ENCODE measurements at places on chromosomes 6 and 20.

DNA sequence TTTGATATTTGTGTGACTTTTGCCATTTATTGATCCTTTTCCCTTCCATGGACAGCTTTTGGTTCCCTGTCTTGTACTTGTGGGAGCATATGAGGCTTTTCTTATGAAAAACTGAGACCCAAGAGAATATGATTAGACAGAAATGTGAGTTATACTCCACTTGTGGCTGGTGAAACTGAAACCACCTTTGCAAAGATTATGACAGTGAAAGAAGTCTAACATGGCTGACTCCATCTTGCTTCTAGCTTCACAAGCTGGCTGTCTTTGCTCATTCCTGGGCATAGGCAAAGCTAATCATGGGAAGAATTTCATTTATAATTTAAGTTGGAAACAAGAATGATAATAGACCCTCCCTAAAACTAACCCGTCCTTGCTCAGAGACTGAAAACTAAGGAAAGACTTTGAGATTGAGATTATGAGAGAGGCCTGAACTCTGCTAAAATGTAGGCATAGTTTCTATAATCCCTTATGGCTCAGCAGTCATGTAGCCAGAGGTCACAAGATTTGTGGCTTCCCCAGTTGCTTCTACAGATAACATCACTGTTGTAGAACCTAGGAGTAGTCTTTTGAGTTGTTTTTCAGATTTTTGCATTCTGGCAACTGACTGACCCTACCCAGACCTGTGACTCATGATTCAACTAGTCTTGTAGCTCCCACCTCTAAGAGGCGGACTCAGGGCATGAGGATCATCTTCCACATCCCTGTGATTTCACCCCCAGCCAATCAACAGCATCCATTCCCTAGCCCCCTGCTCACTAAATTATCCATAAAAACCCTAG, 50.9 kb upstream of the CD2AP start:
- no peak for DNase-seq

- DNase-seq = no peak
These were observed 39.8 kb upstream of the SLCO4A1 start for GRCh38 chr20:62602550-62602949.

GRCh38 chr6:157223021-157223430, 100.3 kb downstream of the TMEM242 start:
- DNase-seq = no peak

DNA sequence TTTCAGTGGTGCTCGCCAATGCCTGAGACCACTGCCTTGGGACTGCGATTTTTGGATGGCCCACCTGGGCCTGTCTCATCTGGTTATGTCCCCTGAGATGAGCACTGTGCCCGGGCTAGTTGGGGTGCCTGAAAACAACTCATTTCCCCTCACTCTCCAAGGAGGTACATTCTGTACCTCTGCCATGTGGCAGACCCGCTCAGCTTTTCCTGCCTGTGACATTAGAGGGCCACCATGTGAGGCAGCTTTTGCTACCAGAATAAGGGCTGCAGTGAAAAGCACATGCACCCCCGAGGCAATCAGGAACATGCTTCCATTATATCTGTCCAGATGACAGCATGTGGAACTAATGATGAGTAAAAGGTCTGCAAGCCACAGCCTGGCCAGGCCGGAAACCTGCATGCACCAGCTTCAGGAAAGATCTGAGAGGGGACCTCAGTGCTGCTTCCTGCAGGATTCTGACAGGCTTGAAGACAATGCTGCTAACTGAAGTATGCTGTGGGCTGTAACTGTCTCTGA, 11.3 kb upstream of the SRSF6 start:
- DNase-seq = no peak

- DNase-seq = no peak
These were observed 666.6 kb upstream of the CITED2 start for GRCh38 chr6:140041056-140041455.

DNA sequence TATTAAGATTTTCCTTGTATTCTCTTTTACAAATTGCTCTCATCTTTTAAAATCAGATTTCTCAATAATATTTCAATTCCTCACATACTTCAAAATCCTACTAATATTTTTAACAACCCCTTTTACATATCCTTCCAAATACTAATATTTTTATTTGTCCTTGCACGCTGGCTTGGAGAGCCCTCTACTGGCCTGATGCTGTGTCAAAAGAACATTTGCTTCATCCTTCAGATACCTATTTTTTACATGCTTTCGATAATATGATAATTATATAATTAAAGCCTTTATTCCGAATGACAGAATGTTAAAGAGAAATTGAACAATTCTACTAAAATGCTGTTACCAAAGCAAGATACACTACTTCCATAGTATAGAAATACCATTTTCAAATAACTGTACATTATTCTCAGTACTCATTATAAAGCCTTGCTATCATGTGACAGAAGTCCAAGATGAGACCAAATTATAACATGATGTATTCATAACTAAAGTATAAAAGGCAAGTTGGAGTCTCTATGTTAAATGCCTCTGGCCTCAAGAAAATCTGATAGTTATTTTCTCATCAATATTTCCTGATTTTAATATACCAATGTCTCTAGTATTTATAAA, 39.0 kb upstream of the PLN start:
- DNase-seq = no peak

DNA sequence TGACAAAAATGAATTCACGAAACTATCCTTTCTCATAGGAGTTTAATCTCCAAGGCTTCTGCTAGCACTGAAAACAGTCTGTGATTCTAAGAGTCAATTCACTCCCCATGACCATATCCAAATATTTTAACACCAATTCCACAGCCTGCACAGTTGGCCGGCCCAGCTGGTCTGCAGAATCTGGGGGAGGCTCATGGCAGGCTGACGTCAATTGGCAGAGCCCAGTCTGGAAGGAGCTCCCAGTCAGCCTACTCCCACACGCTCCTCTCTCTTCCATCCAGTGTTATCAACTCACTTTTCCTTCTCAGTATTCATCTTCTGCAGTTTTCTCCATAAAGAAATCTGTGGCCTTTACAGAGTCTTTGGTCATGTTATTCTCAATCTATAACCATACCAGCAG, 111.0 kb downstream of the TBXT start:
- no peak for DNase-seq

- no peak for DNase-seq
These were observed 255.0 kb upstream of the THEMIS start for GRCh38 chr6:128155826-128156225.

DNA sequence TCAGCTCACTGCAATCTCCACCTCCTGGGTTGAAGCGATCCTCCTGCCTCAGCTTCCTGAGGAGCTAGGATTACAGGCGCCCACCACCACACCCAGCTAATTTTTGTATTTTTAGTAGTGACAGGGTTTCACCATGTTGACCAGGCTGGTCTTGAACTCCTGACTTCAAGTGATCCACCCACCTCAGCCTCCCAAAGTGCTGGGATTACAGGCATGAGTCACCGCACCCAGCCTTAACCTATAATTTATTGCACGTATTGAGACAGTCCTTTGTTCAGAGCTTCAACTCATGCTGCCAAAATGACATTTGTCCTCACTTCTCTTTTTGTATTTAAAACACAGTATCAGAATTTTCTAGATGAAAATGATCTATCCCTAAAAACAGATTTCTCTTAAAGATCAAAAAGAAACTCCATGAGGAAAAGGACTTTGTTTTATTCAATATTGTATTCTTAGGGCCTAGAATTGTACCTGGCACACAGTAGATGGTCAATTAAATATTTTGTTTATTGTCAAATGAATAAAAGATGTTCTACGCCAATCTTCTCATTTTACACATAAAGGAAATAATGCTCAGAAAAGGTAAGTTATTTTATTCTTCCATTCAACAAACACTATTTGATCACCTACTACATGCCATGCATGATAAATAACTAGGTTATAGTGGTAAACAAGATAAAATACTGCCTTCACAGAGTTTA, 10.8 kb downstream of the SERAC1 start:
- DNase-seq = no peak

DNA sequence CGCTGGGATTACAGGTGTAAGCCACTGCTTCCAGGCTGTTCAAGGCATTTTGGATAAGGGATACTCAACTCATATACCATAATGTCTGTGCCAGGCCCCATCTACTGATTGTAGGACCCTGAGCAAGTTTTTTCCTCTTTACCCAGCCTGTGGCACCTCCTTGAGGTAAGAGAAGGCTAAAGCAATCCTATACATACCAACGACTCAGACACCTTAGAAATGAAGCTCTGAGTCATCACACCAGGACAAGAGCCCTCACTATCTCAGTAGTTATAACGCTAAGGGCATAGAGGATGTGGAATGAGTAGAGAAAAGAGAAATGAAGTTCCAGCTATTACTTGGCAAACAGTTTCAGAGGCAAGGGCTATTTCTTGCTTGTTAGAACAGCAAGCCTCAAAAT, 16.9 kb downstream of the NDRG3 start:
- no peak for DNase-seq

DNA sequence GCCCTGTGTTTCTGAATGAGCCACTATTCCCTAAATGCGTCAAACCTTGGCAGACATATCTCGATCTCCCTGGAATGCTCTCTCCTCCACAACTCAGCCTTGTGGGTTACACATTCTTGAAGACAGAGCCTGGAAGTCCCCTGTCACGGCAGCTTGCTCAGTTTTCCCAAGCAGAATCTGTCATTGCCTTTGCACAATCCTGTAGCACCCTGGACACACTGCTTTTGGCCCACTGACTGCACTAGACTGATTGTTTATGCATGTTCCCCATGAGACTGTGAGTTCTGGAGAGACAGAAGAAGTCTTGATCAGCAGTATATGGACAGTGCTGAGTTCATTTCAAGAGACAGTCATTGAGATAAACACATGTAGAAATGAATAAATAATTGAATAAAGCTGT, 406.7 kb downstream of the CD83 start:
- no peak for DNase-seq

GRCh38 chr6:33897189-33897780, 93.5 kb upstream of the MLN start:
- DNase-seq = no peak

DNA sequence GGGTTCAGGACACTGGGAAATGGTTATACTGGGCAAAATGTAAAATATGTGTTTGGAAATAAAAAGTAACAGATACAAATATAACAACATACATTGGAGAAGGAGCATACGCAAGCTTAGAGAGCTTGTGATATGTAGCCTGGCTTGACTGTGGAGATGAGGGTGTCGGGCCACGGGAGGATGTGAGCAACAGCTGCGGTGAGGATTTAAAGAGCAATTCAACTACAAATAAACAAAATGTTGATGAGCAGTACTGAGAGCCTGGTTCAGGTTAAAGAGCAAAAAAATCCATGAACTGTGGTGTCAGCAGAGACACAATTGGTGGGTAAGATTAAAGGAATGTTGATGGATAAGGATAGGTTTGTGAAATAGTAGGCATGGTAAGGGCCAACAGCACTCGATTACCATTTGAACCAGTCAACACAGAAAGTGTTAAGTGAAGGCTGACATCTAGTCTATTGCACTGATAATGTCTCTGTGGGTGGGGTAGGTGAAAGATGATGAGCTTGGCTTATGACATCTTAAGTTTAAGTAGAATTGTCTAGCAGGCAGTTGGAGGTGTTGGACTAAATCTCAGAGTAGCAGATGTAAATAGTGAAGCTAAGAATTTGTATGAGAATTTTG, 723.2 kb downstream of the EPM2A start:
- DNase-seq = no peak

- DNase-seq = no peak
These were observed 80.6 kb upstream of the PAK5 start for GRCh38 chr20:9919271-9920014.

- DNase-seq = no peak
These were observed 95.5 kb downstream of the ZFP64 start for GRCh38 chr20:52096117-52096516.

- DNase-seq = no peak
These were observed 18.7 kb downstream of the PTPN1 start for GRCh38 chr20:50528804-50529351.

GRCh38 chr6:107331409-107332386, 127.7 kb downstream of the PDSS2 start:
- DNase-seq = no peak

DNA sequence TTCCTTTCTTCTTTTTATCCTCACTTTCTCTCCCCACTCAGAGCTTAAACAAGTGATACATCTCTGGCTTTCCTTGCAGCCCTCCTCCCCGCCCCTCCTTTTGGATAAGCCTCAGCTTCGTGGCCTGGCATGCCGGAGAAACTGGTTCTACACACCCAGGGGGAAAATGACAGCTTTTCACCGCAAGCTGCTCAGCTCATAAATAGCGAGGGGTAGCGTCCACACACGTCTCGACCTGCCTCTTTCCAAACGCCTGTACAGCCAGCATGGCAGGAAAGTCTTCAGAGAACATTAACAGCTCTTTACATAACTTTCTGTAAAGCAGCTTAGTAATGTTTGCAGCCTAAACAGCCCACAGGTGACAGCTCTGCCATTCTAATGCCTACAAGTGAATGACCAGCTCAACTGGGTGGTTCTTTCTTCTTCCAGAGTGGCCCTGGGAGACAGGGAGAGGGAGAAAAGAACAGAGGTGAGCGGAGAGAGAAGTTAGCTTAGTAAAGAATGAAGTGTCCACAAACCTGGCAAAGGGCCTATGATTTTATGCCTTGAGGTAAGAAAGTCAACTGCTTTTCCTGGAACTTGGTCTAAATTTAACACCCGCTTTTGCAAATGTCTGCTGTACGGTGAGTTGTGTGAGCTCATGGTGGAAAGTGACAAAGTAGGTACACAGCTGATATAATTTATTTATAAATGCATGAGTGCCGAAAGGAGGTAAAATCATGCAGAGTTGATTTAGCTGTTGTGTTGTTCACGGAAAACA, 251.5 kb downstream of the TFAP2A start:
- no peak for DNase-seq

GRCh38 chr6:72042088-72042487, 155.7 kb downstream of the RIMS1 start:
- no peak for DNase-seq

DNA sequence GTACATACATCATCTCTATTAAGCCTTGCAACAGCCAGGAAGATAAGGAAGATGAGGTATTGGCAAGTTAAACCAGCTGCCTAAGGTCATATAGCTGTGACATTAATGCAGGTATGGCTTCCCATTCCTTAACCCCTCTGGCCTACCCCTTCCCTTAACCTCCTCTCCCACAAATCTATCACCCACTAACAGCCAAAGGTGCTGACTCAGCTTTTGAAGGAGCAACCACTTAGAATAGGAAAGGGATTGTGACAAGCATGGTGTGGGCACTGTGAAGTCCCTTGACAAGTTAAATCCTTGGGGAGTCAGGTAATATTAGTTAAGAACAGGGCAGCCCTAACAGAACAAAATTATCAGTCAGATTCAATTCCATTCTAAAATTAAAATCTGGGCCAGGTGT, 5.4 kb upstream of the SH3BGRL2 start:
- no peak for DNase-seq
